Stimulated activated naive CD8-positive, alpha-beta T cell treated with anti-CD3 and anti-CD28 coated beads, Interleukin-15, Interleukin-2, amounts not matched to agents 100 U/mL and 50 U/mL, for 24 hours (primary cell): ENCODE measurements at places on chromosomes 7 and 10.

DNA sequence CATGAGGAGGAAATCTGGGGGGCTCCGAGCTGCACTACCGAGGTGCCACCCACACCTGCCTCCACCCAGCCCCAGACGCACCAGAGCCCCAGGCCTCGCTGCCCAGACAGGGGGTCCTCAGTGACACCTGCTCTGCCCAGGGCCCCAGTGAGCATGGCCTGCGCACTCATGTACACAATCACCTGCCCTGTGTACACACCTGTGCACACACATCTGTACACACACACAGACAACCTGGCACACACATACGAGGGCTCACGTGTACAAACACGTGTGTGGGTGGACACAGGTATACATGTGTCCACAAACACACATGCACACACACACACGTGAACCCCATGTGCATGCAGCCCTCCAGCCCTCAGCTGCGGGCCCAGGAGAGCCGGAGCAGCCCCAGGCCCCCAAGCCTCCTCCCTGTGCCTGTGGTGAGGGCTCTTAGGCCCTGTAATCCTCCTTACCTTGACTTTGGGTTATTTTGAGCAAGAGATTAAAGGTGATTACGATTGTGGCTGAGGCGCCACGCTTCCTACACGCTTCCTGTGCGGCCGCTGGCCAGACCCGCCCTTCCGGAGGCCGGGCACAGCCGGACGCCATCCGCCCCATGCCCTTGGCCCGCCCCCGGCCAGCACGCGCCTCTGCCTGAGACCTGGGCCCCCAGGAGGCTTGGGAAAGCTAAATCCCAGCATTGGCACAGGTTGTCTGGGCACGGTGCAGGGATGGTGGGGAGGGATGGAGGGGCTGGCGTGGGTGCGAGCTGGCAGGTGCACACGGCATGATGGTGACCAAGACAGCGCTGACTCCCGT lies 71.9 kb downstream of the ELFN1 start:
- peak; percentile 37 for DNase-seq

DNA sequence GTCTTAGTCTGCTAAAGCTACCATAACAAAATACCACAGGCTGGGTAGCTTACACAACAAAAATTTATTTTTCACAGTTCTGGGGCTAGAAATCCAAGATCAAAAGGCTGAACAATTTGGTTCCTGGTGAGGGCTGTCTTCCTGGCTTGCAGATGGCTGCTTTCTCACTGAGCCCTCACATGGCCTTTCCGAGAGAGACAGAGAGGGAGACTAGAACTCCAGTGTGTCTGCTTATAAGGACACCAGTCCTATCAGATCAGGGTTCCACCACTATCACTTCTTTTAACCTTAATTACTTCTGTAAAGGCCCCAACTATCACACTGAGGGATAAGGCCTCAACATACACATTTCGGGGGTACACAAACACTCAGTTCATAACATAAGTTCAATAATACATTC lies 527.4 kb upstream of the VSTM2A start:
- no peak for DNase-seq

DNA sequence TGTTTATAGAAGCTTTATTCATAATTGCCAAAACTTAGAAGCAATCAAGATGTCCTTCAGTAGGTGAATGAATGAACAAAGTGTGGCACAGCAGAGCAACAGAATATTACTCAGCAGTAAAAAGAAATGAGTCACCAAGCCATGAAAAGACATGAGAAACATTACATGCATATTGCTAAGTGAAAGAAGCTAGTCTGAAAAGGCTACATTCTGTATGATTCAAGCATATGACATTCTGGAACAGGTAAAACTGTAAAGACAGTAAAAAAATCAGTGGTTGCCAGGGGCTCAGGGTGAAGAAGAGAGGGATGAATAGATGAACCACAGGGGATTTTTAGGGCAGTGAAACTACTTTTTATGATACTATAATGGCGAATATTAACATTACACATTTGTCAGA lies 80.9 kb upstream of the APBB1IP start:
- no peak for DNase-seq

DNA sequence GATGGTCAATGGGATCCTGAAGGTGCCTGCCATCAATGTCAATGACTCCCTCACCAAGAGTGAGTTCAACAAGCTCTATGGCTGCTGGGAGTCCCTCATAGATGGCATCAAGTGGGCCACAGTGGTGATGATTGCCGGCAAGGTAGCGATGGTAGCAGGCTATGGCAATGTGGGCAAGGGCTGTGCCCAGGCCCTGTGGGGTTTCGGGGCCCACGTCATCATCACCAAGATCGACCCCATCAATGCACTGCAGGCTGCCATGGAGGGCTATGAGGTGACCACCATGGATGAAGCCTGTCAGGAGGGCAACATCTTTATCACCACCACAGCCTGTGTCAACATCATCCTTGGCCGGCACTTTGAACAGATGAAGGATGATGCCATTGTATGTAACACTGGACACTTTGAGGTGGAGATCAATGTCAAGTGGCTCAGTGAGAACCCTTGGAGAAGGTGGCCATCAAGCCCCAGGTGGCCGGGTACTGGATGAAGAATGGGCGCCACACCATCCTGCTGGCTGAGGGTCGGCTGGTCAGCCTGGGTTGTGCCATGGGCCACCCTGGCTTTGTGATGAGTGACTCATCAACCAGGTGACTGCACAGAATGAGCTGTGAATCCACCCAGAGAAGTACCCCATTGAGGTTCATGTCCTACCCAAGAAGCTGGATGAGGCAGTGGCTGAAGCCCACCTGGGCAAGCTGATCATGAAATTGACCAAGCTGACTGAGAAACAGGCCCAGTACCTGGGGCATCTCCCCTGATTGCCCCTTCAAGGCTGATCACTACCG lies 63.0 kb upstream of the ANTXRL start:
- no peak for DNase-seq

DNA sequence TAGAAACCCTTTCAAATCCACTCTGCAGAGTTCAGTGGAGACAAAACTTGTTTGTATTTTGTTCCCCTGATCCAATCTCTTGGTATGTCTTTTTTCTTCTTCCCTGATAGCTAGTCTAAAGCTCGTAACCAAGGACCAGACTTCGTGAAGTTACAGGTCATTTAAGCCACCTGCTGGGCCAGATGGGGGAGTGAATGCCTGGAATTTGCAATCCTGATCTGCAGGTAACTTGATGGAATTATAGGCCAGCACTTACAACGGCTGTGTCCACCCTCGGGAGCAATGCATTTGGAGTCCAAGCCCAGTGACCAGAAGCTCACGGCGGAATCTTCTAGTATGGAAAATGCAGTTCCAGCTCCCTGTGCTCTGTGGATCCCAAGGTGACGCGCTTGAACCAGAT lies 566.9 kb downstream of the TCERG1L start:
- DNase-seq, result no peak

GRCh38 chr10:124259139-124259825 lies 159.4 kb downstream of the OAT start:
- DNase-seq, result peak; percentile 12

GRCh38 chr10:121608469-121609190 lies 10.4 kb upstream of the FGFR2 start:
- peak; percentile 46 for DNase-seq

DNA sequence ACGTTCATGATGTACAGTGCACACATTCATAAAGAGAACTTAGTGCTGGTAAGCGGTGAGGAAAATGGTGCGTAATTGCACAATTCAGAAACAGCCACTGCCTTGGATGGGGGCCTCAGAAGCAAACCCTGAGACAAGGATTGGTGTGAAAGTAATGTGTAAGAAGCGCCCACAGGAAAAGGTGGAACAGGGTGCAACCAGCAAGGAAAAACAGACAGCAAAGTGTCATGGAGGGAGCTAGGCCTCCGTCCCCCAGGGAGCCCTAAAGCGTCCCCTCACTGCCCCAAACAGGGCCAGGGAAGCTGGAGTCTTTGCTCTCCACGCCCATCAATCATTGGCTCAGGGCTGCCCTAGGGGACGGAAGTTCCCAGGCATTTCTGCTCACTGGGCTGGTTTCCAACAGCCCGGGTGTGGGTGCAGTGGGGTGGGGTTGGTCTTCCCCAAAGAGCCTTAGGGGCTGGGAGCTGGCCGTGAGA lies 9.6 kb upstream of the C10orf105 start:
- DNase-seq, result peak; percentile 54

- DNase-seq, result peak; percentile 64
Observed at GRCh38 chr7:35906191-35906908, 105.5 kb downstream of the SEPTIN7 start.

DNA sequence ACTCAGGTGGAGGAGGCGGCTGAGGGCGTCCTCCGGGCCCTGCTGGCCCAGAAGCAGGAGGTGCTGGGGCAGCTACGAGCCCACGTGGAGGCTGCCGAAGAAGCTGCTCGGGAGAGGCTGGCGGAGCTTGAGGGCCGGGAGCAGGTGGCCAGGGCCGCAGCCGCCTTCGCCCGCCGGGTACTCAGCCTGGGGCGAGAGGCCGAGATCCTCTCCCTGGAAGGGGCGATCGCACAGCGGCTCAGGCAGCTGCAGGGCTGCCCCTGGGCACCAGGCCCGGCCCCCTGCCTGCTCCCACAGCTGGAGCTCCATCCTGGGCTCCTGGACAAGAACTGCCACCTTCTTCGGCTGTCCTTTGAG lies 2.8 kb downstream of the TRIM56 start:
- DNase-seq, result no peak

DNA sequence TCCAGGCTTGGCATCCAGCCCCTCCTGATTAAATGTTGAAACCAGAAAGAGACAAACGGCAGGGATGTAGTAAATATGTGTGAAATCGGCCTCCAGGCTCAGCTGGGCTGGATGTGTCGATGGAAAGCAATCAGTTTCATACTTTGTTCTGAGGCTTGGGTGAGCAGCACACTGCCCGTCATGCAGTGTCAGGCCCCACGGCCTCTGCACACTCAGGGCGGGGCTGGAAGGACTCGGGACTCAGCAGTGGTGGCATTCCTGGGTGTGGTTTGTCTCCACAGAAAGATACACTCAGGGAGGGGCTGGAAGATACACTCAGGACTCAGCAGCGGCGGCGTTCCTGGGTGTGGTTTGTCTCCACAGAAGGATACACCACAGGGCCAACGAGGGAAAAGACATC lies 22.0 kb downstream of the ADGRA1 start:
- DNase-seq, result no peak

GRCh38 chr10:31648966-31649365 lies 279.7 kb downstream of the ARHGAP12 start:
- DNase-seq, result no peak

DNA sequence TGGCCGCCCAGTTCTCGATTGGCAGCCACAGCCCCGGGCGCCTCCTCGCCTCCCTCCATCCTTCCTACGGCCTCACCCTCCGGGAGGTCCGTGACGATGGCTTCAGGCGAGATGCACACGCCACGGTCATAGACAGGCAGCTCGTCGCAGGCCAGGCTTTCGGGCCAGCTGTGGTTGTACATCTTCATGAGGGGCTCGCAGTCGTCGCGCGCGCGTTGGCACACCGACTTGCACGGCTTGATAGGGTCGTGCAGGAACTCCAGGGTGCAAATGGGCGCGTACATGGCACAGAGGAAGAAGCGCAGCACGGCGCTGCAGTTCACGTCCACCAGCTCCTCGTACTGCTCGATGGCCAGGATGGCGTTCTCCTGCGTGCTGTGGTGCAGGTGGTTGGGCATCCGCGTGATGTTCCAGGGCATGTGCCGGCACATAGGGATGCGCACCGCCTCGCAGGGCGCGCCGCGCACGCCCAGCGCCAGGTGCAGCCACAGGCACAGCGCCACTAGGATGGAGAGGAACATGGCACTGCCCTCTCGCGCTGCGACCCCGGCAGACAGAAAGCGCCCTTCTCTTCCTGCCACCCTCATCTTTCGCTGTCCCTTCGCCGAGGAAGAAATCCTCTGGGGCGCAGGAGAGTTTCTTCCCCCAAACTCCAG lies 472 bp downstream of the SFRP4 start:
- no peak for DNase-seq
